ENCODE measurements at places on chromosomes 4 and X. TPM values are rescaled to one million over a fixed set of nuclear protein-coding genes. Genes with fewer than 3 reads are reported as not detected.

Gene MYL5
- total RNA-seq, result 4.0 TPM

Gene TCEAL5
- not detected for total RNA-seq

Gene VCX2
- total RNA-seq, result not detected

Gene SPANXN3
- not detected for total RNA-seq

Gene PNMA6A
- total RNA-seq, result 2.5 TPM

Gene RAPGEF2
- total RNA-seq, result 38.9 TPM

Gene INTS6L
- 2.0 TPM for total RNA-seq

Gene PLS3
- total RNA-seq, result 133 TPM

Gene CLDN22
- not detected for total RNA-seq

Gene UXT
- total RNA-seq, result 133 TPM

Gene VEGFC
- 11.0 TPM for total RNA-seq

Gene GPRIN3
- 0.94 TPM for total RNA-seq

Gene CT45A10
- total RNA-seq, result not detected

Gene SATL1
- not detected for total RNA-seq

Gene OTC
- not detected for total RNA-seq

Gene FGFR3
- 8.1 TPM for total RNA-seq

Gene CNKSR2
- total RNA-seq, result 3.4 TPM

Gene VCX
- not detected for total RNA-seq

Gene SLIT2
- 2.5 TPM for total RNA-seq

Gene STARD8
- total RNA-seq, result 9.5 TPM

Gene CLTRN
- 3.3 TPM for total RNA-seq

Gene PAGE1
- total RNA-seq, result not detected

Gene CXCL11
- total RNA-seq, result 0.06 TPM

Gene PPARGC1A
- total RNA-seq, result 1.4 TPM

Gene MAGEB2
- not detected for total RNA-seq

Gene RAB33A
- total RNA-seq, result not detected

Gene UCP1
- not detected for total RNA-seq

Gene MAGEA8
- total RNA-seq, result not detected

Gene CASP3
- 56.1 TPM for total RNA-seq

Gene PARM1
- total RNA-seq, result 0.87 TPM

Gene RBM47
- 42.9 TPM for total RNA-seq

Gene NPY2R
- total RNA-seq, result not detected

Gene NEUROG2
- not detected for total RNA-seq

Gene SPIN2A
- 0.14 TPM for total RNA-seq

Gene RASSF6
- 5.9 TPM for total RNA-seq

Gene BRS3
- total RNA-seq, result not detected

Gene HPGD
- 3.8 TPM for total RNA-seq

Gene NEIL3
- total RNA-seq, result 18.2 TPM

Gene GLOD5
- total RNA-seq, result not detected

Gene ADGRL3
- 0.14 TPM for total RNA-seq

Gene PDE5A
- total RNA-seq, result 1.2 TPM

Gene NMU
- 8.2 TPM for total RNA-seq

Gene HCFC1
- 59.7 TPM for total RNA-seq

Gene MTMR8
- 0.12 TPM for total RNA-seq

Gene PLAC8
- 8.4 TPM for total RNA-seq

Gene PCYT1B
- 3.5 TPM for total RNA-seq

Gene HTN1
- total RNA-seq, result not detected

Gene ASB5
- total RNA-seq, result not detected

Gene IRS4
- total RNA-seq, result not detected

Gene SETD7
- total RNA-seq, result 21.7 TPM

Gene RUFY3
- 24.9 TPM for total RNA-seq

Gene USP17L29
- not detected for total RNA-seq

Gene ETNPPL
- not detected for total RNA-seq

Gene CLNK
- not detected for total RNA-seq

Gene CXorf51B
- not detected for total RNA-seq

Gene TSR2
- total RNA-seq, result 14.3 TPM

Gene PCDH11X
- total RNA-seq, result not detected

Gene CYLC1
- total RNA-seq, result not detected

Gene FHIP1A
- total RNA-seq, result 8.5 TPM

All from epithelial cell of proximal tubule (primary cell).